Sigmoid colon (tissue), 7 donors: ENCODE measurements at places on chromosomes 6 and 20. TPM values are rescaled to one million over a fixed set of nuclear protein-coding genes. Genes with fewer than 3 reads are reported as not detected.

DNA sequence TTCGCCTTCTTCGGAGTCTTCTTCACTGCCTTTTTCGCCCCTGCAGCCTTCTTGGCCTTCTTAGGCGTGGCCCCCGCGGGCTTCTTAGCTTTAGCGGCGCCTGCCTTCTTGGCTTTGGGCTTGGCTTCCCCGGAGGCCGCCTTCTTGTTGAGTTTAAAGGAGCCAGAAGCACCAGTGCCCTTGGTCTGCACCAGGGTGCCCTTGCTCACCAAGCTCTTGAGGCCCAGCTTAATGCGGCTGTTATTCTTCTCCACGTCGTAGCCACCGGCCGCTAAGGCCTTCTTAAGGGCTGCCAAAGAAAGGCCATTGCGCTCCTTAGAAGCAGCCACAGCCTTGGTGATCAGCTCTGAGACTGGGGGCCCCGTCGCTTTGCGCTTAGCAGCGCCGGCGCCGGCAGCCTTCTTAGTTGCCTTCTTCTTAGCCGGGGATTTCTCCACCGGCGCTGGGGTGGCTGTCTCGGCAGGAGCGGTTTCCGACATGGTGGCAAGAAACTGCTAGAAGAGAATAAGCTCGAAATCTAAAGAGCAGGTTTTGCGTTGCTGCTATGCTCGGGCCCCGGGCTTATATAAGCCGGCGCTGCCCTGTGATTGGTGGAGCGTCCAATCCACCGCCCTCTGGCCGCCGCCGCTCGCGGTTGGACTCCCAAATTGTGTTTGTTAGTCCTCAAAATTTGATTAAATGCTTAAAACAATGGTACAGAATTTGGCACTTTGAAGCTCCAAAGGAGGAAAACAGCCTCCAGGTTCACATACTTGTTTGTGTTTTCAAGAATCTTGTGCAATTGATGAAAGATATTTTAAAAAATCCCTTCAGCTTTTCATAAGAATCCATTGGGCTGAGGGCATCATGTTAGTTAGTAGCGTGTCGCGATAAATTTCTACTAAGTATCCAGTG is 44.9 kb downstream of the OR2B2 start:
- peaks cover 87% of the 10 kb centered on the region for H3K27me3 ChIP-seq
- H3K27ac ChIP-seq = no peak overlapping the region
- DNase-seq = peak; percentile 73
- H3K4me3 ChIP-seq = peak overlapping the region; percentile 49
- peaks cover 41% of the 10 kb centered on the region for H3K4me1 ChIP-seq

Gene HS3ST5
- 1.1 TPM for total RNA-seq

Gene SFTA2
- not detected for total RNA-seq

DNA sequence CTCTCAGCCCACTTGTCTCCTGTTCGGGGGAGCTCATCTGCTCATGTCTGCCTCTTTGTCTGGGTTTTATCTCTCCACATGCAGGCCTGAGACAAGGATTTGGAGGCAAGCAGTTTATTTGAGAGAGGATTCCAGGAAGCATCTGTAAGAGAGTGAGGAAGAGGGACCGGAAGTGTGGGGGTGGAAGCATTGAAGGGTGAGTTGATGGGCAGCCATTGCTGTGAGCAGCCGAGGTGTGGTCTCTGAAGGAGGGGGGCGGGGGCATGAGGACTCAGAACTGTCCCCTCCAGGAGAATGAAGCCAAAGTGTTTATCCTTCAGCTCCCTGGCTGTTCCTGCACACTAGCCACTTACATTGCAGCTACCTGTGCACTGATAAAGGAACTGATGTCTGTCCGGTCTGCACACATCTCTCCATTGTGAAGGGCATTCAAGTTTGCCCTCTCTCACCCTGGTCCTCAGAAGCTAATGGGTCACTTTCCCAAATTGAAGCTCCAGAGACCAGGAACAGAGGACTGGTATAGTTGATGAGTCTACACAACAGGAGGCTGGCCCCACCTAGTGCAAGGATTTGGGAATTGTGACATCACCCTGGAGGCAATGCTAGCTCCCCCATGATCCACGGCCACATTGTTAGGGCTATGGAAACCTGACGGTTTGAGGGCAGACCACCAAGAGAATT is 100.5 kb upstream of the FOXA2 start:
- no peak for DNase-seq
- H3K27ac ChIP-seq = no peak overlapping the region
- H3K4me1 ChIP-seq = no peaks in the 10 kb centered on the region
- no peak overlapping the region for H3K4me3 ChIP-seq
